ENCODE measurements at places on chromosomes 3 and 15.

GRCh38 chr3:124582621-124583395, 147.4 kb upstream of the UMPS start:
- no peak for DNase-seq

- DNase-seq, result no peak
These were observed 6.1 kb downstream of the CD96 start for GRCh38 chr3:111548092-111548491.

DNA sequence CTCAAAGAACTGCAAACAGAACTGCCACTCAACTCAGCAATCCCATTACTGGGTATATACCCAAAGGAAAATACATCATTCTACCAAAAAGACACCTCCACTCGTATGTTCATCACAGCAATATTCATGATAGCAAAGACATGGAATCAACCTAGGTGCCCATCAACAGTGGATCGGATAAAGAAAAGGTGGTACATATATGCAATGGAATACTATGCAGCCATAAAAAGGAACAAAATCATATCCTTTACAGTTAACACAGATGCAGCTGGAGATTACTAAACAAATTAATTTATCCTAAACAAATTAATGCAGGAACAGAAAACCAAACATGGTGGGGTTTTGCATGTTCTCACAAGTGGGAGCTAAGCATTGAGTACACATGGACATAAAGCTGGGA, 27.3 kb downstream of the MGLL start:
- DNase-seq, result no peak

- DNase-seq, result no peak
These were observed 80.4 kb upstream of the MEF2A start for GRCh38 chr15:99485153-99485961.

DNA sequence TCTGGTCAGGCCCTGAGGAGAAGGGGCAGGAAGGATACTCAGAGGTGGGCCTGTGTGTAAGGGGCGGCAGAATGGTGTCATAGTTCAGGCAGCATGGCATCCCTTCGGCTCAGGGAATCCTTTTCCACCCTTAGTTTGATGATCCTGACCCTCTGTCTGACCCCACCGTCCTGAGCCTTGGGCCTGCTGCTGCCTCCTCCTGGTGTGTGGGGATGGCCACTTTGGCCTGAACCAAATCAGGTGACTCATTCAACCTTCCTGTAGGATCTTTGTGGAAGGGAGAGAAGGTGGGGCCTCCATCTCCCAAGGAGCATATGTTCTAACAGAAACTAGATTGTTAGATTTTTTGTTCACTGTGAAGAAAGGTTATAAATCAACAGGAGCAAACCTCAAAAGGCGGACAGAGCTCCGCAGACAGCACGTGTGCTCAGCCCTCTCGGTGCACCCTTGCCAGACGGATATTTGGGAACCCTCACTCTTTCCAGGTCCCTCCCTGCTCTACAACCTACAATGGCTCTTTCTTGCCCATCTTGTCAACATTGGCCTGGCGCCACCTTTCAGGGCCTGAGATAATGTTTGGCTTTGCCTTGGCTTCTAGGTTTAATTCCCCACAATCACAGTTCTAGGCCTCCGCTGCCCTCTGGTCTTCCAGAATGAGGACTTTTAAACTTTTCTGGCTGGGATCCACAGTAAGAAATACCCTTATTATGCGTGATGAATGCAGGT, 21.7 kb downstream of the THSD4 start:
- no peak for DNase-seq

- no peak for DNase-seq
These were observed 440.7 kb upstream of the KCNMB2 start for GRCh38 chr3:178095522-178095921.

DNA sequence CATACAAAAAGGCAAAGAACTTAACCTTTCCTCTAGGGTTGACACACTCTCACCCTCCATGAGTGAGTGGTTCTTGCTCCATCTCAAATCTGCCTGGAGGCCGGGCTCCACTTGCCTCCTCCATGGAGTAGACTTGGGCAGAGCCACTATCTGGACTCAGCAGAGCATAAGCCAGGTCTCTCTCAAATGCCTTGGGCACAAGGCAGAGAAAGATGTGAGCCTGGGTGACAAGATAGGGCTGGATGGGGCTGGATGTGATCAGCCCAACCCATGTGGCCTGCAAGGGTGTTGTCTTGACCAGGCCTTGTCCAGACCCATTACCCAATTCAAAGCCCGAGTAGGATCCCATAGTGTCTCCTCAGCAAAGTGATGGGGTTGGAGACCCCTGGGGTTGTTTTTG, 4.2 kb upstream of the RPL29 start:
- DNase-seq, result no peak

DNA sequence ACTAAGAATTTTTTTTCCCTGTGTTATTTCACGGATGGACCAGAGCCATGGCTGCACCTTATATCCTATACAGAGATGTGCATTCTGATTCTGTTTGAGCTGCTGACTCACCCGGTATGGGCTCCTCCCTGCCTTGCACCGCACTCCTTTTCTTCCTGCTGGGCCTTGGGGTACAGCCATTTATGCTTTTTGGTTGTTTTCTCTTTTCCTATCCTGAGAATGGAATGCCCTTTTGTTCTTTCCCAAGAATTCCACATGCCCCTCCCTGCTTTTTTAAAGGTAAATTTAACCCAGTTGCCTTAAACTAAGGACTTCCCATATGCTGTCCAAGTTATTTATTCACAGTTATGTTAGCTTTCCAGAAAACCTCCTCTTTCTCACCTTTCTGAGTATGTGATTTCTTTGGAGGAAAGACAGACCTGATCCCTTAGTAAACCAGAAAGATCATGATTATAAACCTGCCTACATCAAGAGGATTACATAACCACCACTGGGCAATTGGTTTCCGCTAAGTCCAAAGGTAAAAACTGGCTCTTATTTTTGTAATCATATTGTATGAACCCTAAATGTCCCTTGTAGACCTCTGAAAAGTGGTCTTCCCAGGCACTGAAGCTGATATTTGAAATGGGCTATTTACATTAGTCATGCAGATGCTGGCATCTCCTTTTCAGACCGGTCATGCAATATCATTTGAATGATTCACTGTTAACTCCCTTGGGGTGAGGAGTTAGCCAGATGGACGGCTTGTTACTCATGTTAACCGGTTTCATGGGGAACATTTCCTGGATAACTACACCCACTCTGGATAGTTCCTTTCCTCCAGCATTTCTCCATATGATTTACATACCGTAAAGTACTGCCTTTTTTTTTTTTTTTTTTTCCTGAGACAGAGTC, 45.5 kb downstream of the TMOD3 start:
- DNase-seq, result peak; percentile 83

- no peak for DNase-seq
These were observed 230.3 kb upstream of the EPHA6 start for GRCh38 chr3:96584066-96584465.

GRCh38 chr15:62793752-62794144, 248.8 kb upstream of the TPM1 start:
- DNase-seq, result no peak

DNA sequence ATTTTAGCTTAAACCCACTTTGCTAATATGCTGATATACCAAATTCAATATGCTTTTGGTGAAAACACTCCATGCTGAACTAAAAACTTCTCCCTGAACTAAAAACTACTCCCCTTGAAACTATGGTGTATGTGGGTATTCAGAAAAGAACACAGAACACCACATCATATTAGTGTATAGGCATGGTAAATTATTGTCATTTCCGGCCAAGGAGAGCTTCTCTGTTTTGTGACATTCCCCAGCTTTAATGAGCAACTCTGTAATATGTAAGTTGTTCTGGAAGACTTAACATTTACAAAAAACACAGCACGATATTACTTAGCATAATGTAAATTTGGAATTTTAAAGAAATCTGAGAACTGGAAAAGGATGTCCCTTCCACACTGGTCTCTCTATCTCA, 269.9 kb upstream of the WNT5A start:
- DNase-seq, result no peak

DNA sequence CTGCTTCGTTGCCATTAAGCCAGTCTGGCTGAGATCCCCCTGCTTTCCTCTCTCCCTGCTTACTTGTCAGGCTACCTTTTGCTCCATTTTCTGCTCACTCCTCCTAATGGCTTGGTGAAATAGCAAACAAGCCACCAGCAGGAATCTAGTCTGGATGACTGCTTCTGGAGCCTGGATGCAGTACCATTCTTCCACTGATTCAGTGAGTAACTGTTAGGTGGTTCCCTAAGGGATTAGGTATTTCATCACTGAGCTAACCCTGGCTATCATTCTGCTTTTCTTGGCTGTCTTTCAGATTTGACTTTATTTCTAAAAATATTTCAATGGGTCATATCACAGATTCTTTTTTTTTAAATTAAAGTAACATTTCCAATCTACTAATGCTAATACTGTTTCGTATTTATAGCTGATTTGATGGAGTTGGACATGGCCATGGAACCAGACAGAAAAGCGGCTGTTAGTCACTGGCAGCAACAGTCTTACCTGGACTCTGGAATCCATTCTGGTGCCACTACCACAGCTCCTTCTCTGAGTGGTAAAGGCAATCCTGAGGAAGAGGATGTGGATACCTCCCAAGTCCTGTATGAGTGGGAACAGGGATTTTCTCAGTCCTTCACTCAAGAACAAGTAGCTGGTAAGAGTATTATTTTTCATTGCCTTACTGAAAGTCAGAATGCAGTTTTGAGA, 25.0 kb downstream of the CTNNB1 start:
- DNase-seq, result no peak

DNA sequence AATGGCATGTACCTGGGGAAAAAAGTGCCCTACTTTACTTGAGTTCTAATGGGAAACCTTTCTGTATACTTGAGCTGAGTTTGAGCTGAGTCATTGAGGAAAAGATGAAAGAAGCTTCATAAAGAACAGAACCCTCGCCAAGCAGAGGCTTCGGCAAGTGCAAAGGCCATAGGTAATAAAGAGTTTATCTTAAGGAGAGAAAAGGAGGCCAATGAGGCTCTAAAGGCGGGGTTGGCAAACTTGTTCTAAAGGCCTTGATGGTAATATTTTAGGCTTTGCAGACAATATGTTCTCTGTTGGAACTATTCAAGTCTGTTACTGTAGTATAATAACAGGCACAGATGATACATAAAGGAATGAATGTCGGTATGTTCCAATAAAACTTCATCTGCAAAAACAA, 17.6 kb upstream of the TRAT1 start:
- DNase-seq, result no peak

DNA sequence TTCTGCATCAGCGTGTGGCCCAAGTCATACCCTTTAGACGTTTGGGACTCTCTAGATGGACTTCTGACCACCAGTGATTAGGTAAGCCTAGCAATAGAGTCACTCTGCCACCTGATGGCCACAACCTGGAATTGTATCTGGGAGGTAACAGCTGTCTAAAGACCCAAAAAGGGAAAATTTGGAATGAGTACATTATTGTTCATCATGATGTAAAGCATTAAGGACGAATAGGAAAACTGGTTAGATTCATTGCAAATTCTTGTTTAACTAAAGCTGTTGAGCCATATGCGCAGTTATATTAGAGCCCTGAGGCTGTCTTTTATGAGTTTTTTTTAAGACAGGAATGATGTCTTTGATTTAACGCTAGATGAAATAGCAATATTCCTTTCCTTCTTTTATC, 63.6 kb downstream of the FAM81A start:
- DNase-seq, result peak; percentile 20

DNA sequence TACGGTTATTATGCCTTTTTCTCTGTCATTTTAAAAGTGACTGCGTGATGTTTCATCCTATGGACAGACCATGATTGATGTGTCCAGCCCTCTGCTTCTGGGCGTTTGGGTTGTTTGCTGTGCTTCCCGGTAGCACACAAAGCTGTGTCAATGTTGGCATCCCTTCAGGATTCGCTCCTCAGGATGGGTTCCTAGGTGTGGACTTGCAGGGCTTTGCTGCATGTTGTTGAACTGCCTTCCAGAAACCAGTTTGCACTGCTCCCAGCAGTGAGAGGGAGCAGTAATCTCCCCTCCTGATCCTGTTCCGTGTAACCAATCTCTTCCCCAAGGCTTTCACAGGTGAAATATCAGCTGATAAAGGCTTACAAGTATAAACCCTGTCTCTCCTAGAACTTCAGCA, 787 bp downstream of the TRPM1 start:
- DNase-seq, result no peak

- no peak for DNase-seq
These were observed 236.8 kb downstream of the MEIS2 start for GRCh38 chr15:36863570-36863969.

DNA sequence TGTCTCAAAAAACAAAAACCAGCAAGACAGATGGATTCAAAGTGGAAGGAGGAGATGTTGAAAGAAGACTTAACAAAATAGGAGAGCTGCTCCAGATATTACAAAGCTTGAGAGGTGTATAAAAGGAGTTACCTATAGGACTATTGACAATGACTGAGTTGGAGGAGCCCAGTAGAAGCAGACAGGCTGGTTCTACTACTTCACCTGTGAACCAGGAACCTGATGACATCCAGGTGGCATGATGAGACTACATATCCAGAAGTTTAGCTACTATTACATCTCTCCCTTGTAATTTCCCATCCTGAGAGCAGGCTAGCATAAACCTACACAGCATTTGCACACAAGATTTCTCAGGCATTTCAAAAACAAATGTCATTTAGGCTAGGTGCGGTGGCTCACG, 49.3 kb downstream of the CPEB1 start:
- DNase-seq, result no peak

GRCh38 chr15:101139986-101140696, 111.7 kb downstream of the CHSY1 start:
- no peak for DNase-seq

GRCh38 chr15:61155741-61156700, 73.1 kb downstream of the RORA start:
- DNase-seq, result no peak

DNA sequence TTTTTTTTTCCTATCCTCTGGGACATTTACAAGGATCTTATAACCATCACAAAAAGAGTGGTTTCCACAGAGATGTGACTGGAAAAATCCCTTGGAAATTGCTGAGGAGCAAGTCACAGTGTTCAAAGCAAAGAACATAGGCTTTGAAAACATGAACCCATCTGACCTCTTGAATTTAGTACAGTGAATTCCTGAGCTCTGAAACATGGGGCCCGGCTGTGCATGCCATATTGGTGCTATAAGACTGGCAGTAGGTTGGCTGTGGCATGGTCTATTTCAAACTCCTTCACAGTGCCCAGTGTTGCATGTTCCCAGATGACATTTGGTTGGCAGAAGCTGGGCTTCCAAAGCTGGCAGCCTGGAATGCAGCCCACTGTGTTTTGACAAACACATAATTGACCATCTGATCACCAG, 202.2 kb downstream of the TIGIT start:
- no peak for DNase-seq

DNA sequence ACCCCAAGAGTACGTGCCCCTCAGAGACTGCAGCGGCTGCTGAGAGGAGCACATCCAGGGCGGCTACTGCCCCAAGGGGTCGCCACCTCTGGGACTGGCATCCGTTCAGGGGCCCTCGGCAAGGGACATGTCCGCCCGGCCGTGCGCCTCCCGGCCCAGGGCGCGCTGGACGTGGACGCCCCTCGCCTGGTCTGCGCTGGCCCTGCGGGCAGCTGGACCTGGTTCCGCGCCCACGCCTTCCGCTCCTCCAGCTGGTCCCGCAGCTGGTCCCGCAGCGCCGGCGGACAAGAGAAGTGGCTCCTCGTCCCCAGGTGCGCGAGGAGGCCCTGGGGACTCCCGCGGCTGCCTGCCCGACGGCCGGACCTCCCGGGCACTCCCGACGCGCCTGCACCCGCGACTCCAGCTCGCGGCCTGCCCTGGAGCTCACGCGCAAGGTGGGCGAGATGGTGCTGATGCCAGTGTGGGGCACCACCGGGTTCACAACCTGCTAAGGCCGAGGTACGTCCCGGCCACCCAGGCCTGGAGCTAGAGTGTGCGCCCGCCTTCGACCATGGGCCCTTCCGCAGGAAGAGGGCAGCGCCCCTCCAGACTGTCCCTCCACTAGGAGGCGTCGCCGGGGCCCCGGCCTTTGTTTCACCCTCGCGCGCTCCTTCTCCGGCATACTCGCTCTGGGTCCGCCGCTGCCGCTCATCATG, 14.4 kb upstream of the GP9 start:
- no peak for DNase-seq
